ENCODE measurements at places on chromosomes 13 and 19. TPM values are rescaled to one million over a fixed set of nuclear protein-coding genes. Genes with fewer than 3 reads are reported as not detected.

DNA sequence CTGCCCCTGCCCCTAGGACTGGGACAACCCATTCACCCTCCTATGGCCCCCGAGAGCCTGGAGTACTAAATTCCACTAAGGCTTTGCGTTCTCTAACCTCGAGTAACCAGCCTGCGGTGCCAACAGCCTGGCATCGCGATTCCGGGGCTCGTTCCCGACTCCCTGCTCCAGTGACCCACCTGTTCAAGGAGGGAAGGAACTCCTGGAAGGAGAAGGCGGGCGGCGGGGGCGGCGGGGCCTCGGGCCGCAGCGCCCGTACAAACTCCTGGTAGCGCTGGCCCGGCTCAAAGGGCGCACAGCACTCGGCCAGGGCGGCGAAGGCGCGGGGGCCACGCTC lies 6.3 kb downstream of the GMIP start:
- no peak for DNase-seq
- H3K4me1 ChIP-seq, result peaks cover 2% of the 10 kb centered on the region
- peaks cover 19% of the 10 kb centered on the region for H3K36me3 ChIP-seq
- no peaks in the 10 kb centered on the region for H3K27me3 ChIP-seq

The GARIN5A gene
- total RNA-seq, result 11.6 TPM

- H3K27ac ChIP-seq, result peak overlapping the region; percentile 49
- no peak overlapping the region for H3K4me3 ChIP-seq
- H3K4me1 ChIP-seq, result peaks cover 39% of the 10 kb centered on the region
- peaks cover 9% of the 10 kb centered on the region for H3K36me3 ChIP-seq
Measured at GRCh38 chr13:79775830-79776229, 294.9 kb downstream of the NDFIP2 start.

- peak overlapping the region; percentile 42 for H3K27ac ChIP-seq
- DNase-seq, result no peak
Measured at GRCh38 chr13:112775791-112776279, 86.0 kb downstream of the ATP11A start.

The CELF5 gene
- total RNA-seq, result 1.6 TPM

DNA sequence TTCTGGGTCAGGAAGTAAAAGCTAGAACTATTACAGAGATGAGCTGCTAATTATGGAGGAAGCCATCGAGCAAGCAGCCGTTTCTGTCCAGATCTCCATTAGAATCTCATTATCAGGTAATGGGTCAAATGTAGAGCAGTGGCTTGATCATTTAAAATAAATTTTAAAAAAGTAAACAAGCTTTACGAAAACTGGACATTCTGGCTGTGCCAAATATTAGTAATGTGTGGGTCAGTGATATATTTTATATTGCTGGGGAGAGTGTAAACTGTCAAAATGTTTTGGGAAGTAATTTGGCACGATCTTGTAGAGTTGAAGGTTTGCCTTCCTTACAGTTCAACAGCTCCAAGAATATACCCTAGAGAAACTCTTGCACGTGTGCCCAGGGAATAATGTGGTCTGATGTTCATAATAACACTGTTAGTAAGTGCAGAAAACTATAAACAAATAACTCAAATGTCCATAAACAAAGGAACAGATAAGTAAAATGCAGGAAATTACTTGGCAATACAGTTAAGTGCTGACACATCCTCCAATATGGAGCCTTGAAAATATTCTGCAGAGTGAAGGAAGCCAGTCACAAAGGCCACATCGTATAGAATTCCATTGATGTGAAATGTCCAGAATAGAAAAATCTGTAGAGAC lies 127.2 kb upstream of the UBL3 start:
- H3K4me3 ChIP-seq, result no peak overlapping the region
- H3K27me3 ChIP-seq, result no peaks in the 10 kb centered on the region
- no peak overlapping the region for H3K27ac ChIP-seq
- H3K4me1 ChIP-seq, result no peaks in the 10 kb centered on the region
- DNase-seq, result no peak

The ZNF805 gene
- total RNA-seq, result 16.3 TPM

DNA sequence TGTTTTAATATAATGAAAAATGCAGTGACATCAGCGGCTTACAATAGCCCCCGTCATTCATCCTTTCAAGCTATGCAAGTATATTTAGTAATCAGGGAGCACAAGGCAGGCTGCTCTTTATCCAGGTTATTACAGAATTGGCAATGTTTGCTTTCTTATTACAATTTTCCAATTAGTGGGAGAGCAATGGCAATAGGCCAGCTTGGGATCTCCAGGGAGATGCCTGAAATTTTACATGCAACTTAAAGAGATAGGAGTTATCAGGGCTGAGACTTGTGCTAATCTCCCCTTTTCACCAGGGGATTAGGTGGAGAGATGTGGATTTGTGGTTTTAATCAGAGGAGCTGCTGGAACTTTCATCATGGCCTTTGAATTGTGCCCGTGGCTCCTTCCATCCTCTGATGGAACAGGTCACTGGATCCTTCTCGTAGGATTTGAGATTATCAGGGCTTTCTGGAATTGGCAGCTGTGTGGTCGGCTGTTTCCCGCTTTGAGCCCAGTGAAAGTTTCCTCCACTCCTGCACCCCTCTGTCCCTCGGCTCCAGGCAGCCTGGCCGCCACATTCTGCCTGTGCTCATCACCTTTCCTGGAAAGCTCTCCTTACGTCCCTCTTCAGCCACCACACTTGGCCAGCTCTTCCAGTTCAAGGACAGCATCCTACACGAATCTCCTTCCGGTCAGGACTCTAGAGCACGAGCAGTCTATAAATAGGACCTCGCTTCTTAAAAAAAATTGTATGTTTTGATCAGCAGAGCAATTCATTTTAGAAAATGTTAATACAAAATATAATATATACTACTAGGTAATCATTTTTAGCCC lies 47.0 kb downstream of the CBY2 start:
- no peak overlapping the region for H3K4me3 ChIP-seq
- no peak for DNase-seq
- H3K36me3 ChIP-seq, result no peaks in the 10 kb centered on the region
- H3K27ac ChIP-seq, result no peak overlapping the region
- H3K27me3 ChIP-seq, result peaks cover 13% of the 10 kb centered on the region
- peaks cover 2% of the 10 kb centered on the region for H3K4me1 ChIP-seq

The C2CD4C gene
- total RNA-seq, result 13.2 TPM

DNA sequence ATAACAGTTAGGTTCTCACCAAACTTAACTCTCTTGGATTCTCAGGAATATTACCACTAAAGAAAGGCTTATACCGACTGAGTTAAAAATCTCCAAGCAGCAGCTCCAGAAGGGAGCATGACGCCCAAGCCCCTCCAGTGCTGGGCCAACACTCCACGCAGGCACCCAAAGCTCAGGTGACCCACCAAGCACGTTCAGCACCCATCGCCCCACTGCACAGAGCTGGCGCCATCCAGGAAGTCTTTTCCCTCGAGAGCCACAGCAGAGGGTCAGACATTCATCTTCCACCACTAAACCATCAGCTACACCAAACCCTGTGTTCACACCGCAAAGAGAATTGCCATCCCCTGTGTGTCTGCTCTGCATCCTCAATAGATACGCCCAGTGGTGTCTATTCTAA lies 65.7 kb downstream of the SOX1 start:
- H3K4me3 ChIP-seq, result no peak overlapping the region
- DNase-seq, result no peak
- no peak overlapping the region for H3K27ac ChIP-seq
- peaks cover 3% of the 10 kb centered on the region for H3K4me1 ChIP-seq
- no peaks in the 10 kb centered on the region for H3K36me3 ChIP-seq

GRCh38 chr13:39603424-39603947 lies 493 bp upstream of the LHFPL6 start:
- DNase-seq, result no peak
- H3K36me3 ChIP-seq, result no peaks in the 10 kb centered on the region
- H3K4me3 ChIP-seq, result peak overlapping the region; percentile 67
- H3K27me3 ChIP-seq, result peaks cover 70% of the 10 kb centered on the region
- H3K27ac ChIP-seq, result no peak overlapping the region

DNA sequence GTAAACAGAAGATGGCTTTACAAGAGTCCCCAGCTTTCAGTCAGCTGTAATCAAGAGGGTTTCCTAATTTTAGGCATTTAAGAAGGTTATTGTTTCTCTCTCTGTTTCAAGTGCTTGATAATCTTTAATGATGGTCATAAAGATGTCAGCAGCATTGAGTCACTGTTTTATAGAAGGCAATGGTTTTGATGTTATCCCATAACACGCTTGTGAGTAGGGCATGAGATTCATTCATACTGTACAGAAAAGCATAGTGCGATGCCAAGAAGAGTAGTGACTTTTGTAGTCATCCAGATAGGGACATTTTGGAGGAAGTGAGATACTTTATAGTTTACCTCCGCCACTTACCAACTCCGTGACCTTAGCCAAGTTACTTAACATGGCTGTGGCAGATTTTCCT lies 364.2 kb upstream of the SLC10A2 start:
- no peaks in the 10 kb centered on the region for H3K36me3 ChIP-seq
- H3K4me1 ChIP-seq, result no peaks in the 10 kb centered on the region
- no peak overlapping the region for H3K4me3 ChIP-seq
- DNase-seq, result no peak
- no peaks in the 10 kb centered on the region for H3K27me3 ChIP-seq
- no peak overlapping the region for H3K27ac ChIP-seq

DNA sequence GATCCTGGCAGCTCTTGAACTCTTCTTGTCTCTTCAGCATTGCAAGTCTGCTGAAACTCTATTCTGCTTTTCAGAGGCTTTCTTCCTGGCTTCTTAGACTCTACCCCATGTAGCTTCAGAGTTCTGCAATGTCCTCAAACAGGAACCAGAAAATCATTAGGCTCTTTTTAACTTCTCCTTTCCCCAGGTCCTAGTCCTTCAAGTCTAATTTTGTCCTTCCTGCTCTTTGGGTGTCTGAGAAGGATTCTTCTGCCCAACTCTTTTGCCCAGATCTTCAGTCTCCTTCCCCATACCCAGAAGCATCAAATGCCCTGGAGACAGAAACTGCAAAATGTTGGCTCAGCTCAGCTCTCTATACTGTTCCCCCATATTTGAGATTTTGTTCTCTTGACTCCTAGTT lies 50.0 kb upstream of the CALM3 start:
- peaks cover 2% of the 10 kb centered on the region for H3K4me1 ChIP-seq
- H3K36me3 ChIP-seq, result no peaks in the 10 kb centered on the region
- DNase-seq, result no peak
- peaks cover 6% of the 10 kb centered on the region for H3K27me3 ChIP-seq
- no peak overlapping the region for H3K4me3 ChIP-seq
- H3K27ac ChIP-seq, result no peak overlapping the region

DNA sequence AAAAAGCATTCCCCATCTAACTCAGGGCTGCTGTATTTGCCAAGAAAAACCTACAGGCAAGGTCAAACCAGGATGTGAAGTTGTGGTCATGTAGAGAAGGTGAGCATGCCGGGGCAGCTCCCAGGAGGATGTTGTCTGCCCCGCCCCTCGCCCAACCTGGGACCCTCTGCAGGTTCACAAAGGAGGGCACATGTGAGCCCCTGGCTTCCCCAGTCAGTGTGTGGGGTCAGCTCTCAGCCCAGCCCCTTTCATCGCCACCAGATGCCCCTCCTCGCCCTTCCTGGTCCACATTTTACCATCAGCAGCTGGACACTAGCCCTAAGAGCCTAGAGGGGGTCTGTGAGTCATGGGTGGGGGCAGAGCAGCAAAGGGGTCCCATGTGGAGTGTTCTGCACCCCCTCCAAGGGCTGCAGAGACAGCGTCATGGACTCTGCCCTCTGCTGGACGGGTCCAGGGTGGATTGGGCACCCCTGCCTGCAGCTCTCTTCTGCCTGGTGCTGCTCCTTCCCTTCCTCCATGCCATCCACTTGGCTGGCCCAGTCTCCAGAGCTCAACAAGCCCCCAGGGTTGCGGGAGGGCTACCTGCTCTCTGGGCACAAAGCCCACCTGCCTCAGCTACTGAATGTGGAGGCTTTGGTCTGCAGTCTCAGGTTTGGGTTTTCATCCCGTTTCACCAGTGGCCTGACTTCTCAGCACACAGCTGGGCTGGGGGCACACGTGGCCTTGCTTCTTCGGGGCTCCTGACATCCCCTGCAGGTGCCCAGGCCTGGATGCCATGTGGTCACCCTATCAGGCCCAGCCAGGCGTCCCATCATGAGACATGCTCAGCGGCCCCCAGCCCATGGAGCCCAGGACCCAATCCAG lies 3.7 kb downstream of the PLEKHF1 start:
- no peak overlapping the region for H3K4me3 ChIP-seq
- no peak overlapping the region for H3K27ac ChIP-seq
- peaks cover 16% of the 10 kb centered on the region for H3K4me1 ChIP-seq
- H3K36me3 ChIP-seq, result peaks cover 9% of the 10 kb centered on the region
- no peak for DNase-seq

The CYP2S1 gene
- total RNA-seq, result 4.0 TPM

The UQCR11 gene
- total RNA-seq, result 171 TPM

The SELENOV gene
- total RNA-seq, result 6.5 TPM

DNA sequence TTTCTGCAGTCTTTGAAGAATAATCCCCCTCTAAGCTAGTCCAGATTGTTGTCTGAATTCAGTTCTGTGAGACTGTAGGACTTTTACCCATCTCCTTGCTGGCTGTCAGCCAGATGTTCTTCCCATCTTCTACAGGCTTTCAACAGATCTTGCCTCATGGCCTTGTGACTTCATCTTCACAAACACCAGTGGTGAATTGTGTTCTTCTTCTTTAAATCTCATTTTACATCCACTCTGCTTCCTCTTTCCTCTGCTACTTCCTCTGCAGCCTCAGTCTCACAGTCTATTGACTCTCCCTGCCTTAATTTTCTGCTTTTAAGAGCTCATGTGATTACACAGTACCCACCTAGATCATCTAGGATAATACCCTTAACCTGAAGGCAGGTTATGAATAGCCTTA lies 859.0 kb upstream of the SLITRK1 start:
- no peaks in the 10 kb centered on the region for H3K36me3 ChIP-seq
- no peak overlapping the region for H3K4me3 ChIP-seq
- H3K27me3 ChIP-seq, result peaks cover 4% of the 10 kb centered on the region
- no peak for DNase-seq

DNA sequence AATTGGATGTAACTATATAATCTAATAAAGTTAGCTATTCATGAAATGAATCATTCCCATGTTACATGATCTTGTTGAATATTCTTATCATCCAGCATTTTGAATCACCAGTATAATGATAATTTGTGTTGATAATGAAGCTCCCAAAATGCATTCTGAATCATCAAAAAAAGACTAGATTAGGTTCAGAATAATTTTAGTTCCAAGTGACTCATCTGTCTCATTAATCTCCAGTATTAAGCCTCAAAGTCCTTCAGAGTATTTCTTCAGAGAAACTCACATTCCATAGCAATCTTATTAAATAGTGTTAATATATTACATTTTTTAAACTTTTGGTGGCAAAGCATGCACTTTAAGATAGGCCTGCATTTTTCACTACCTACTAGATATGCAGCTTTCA lies 207.5 kb downstream of the SLITRK5 start:
- DNase-seq, result no peak
- no peak overlapping the region for H3K27ac ChIP-seq
- H3K4me3 ChIP-seq, result no peak overlapping the region
- H3K4me1 ChIP-seq, result no peaks in the 10 kb centered on the region
- H3K27me3 ChIP-seq, result no peaks in the 10 kb centered on the region

GRCh38 chr13:46615888-46616531 lies 63.0 kb downstream of the LRCH1 start:
- no peaks in the 10 kb centered on the region for H3K36me3 ChIP-seq
- H3K27me3 ChIP-seq, result no peaks in the 10 kb centered on the region
- DNase-seq, result no peak
